ENCODE measurements at places on chromosomes 1 and 21. TPM values are rescaled to one million over a fixed set of nuclear protein-coding genes. Genes with fewer than 3 reads are reported as not detected.

- DNase-seq: no peak
Measured at GRCh38 chr1:33175865-33176264, 6.0 kb downstream of the TRIM62 start.

DNA sequence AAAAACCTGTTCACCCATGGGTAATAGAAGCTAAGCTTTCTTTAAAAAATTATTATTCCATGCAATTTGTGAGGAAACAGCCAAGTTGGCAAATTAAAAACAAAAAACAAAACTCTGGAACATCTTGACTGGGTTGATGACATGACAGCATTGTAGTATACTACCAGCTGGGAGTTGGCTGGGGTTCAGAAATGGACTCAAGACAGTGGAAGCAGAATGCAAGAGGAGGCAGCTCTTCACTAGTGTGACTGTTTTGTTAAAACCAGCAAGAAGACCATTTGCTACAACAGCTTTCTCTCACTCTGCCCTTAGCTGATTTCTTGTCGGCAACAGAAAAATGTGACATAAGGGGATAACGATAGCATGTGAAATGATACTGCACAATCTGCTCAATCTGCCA lies 1298.9 kb upstream of the ADGRL4 start:
- no peak for DNase-seq

The CYP4A11 gene
- total RNA-seq: not detected

GRCh38 chr1:163054181-163054591 lies 15.0 kb upstream of the RGS4 start:
- no peak for DNase-seq

The HUNK gene
- 5.7 TPM for total RNA-seq

The FCMR gene
- total RNA-seq: not detected

The FCRL2 gene
- total RNA-seq: not detected

- DNase-seq: no peak
Measured at GRCh38 chr1:55204997-55205396, 10.2 kb downstream of the USP24 start.

DNA sequence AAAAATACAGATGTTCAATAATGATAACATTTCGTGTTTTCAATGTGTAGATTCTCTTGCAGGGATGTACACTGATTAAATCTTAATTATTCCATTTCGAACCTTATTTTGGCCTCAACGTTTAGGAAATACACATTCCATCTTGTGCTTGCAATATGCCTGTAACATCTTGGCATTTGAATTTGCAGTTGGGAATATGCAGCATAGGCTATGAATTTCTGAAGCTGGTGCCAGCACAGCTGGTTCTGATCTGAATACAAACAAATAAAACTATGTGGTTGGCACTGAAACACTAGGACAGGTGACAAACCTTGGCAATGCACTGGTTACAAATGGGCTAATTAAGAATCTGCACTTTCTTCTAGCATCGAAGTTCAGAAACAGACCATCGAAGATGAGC lies 108.4 kb downstream of the ERG start:
- DNase-seq: no peak
